Stimulated activated CD8-positive, alpha-beta memory T cell treated with anti-CD3 and anti-CD28 coated beads, Interleukin-4, amount 100 ng/mL, for 1 hour (primary cell): ENCODE measurements at places on chromosomes 12 and 14.

- no peak for DNase-seq
Measured at GRCh38 chr12:103547929-103548328, 39.1 kb upstream of the STAB2 start.

DNA sequence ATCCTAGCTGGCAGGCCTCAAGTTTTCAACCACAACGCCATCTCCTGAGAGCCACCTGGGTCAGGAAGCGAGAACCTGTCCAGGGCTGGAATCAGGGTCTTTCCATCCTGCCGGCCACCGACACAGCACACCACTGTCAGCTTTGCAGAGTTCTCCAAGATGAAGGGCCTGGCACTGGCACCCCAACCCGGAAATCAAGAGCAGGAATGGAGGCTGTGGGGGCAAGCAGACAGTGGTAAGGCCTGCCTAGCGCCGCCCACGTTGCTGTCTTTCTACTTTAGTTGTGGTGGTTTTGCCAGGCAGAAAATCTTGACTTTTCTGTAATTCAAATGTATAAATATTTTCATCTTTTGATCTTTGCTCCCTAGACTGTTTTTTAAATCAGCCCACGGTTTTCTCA lies 90.7 kb downstream of the ITPK1 start:
- DNase-seq = no peak

DNA sequence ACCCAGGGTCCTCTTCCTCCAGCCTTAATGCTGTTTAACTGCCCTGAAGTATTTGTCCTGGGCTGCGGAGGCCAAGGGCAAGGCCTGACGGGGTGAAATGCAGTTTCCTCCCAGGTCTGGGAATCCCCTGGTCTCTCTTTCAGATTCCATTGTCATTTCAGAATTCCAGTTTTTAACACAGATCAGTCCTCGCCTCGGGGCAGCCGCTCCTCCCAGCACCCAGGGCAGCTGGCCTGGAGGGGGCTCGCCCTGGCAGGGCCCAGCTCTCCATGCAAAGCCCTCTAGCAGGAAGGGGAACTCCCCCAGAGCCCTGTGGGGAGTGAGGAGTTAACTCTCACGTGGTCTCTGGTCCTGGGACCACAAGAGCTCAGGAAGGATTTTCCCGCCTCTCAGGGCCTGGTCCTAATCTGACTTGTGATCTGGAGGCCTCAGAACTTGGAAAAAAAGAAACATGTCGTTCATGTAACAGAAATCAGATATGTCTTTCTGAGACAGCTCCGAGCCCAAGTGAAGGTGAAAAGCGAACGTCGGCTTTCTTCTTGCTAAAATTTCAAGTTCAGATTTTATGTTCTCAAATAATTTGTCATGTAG lies 265.6 kb upstream of the SFSWAP start:
- no peak for DNase-seq

- DNase-seq = no peak
Measured at GRCh38 chr14:69087061-69087461, 65.9 kb downstream of the DCAF5 start.

GRCh38 chr14:89618330-89618708 lies 201.3 kb upstream of the FOXN3 start:
- no peak for DNase-seq

DNA sequence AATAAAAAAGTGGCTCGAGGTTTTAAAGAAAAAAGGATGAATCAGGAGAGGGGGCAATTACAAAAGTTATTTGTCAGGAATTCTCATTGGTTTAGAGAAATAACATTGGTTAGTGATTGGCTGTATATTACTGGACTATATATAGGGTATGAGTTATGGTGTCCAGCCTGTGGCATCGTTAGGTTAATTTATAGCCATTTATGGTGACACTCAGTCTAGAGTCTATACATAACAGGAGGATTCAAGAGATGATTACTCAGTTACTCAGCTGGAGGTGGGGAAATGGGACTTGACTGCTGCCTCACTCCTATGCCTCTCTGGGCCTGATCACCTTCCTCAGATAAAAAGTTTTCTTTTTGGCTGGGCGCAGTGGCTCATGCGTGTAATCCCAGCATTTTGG lies 25.6 kb upstream of the NFYB start:
- no peak for DNase-seq

DNA sequence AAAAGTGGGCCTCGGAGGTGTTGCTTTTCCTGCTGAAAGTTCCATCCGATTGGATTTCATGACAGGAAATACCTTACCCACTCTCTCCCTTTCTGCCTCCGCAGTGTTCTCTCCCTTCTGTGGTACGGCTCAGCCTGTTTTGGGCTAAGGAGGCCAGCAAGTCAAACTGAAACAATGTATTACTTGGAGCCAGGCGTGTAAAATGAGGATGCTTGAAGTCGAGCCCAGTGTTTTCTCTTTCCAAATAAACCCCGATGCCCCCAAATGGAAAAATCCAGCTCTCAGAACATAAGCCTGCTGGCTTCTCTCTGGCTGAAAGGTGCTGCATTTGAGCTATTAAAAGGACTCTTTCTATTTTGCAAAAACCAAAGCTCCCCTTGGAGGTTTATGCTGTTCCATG lies 124.7 kb downstream of the ZNF664 start:
- no peak for DNase-seq

GRCh38 chr12:49910331-49911212 lies 6.9 kb upstream of the FAIM2 start:
- no peak for DNase-seq

DNA sequence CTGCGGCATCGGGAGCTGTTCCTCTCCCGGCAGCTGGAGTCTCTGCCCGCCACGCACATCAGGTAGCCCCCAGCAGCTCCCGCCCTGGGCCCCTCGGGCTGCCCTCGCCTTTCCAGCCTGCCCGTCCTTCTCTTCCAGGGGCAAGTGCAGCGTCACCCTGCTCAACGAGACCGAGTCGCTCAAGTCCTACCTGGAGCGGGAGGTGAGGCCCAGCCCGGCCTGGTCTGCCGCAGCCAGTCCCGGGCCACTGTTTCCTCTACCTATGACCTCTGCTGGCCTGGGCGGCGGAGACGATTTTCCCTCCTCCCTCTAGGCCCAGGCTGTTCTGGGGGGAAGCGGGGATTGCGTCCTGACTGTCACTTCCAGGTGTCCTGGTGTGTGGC lies 24.5 kb upstream of the CRIP2 start:
- no peak for DNase-seq

DNA sequence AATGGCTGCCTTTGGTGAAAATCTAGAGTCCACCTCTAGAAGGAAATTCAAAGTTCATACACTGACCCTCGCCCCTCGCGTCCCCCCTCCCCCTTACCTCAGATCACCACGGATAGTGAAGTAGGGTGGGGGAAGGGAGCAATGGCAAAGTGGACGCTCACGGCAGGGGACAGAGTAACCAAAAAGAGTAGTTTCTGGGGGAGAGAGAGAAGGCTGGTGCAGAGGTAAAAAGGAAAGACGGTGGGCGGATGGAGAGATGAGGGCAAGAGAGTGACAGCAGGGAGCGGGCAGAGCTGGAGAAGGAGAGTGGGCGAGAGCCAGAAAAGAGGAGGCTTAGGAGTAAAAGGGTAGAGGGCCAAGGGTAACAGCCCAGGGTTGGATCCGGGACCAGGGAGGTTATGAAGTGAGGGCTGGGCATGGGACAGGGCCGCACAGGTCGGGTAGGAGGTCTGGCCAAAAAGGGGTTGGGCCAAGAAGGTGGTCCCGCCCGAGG lies 423 bp downstream of the ALDH6A1 start:
- DNase-seq = no peak

GRCh38 chr12:4143896-4144295 lies 129.7 kb upstream of the CCND2 start:
- DNase-seq = no peak

GRCh38 chr14:76829013-76829365 lies 2.8 kb downstream of the LRRC74A start:
- DNase-seq = no peak

- no peak for DNase-seq
Measured at GRCh38 chr12:25935355-25936144, 22.9 kb upstream of the RASSF8 start.

DNA sequence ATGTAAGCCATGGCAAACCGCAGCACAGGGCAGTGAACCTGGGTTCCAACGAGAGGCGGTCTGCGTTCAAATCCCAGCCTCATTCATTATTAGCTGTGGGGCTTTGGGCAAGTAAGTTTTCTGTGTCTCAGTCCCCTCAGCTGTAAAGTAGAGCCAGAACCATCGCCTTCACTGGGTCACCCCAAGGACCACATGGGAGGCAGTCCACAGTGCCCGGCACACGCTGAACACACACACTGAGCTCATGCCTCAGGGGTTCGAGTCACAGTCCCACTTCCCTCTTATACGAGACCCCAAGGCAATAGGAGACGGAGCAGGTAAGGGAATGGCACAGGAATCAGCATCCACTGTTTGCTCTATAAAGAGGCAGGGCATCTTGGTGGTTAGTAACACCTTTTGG lies 19.1 kb downstream of the LRTM2 start:
- DNase-seq = no peak

DNA sequence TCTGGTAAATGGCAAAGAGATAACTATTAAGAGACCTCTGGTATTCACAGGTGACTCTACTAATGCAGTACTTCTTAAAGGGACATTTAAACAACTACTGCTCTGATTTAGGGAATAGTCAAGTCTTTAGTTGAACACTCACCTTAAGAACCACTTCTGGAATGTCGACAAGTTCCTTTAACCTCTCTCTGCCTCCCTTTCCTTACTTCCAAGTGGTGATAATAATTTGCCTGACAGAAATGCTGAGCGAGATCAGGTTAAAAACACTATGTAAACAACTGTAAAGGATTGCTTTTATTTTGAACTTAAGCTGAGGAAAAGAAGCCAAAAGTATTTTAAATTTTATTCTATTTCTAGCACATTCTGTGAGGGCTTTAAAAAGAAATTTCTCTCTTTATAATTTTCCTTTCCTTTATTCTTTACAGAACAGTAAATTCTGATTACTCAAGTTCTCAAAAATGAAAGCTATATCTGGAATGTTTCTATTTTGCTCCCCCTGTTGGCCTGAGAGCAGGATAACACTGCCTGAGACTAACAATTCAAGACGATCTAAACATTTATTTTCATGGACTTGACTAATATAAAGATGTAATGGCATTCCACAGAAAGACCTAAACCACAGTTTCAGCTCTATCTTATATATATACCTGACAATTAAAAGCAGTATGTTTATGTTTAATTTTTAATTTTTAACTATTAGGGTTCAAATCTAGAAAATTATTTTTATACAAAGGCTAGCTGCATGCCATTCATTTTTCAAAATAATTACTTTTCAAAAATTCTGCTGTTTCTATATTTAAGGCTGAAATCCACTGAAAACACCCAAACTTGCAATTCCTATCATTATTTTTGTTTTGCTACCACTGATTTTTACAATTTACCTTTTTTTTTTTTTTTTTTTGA lies 29.2 kb downstream of the ZCCHC8 start:
- no peak for DNase-seq

DNA sequence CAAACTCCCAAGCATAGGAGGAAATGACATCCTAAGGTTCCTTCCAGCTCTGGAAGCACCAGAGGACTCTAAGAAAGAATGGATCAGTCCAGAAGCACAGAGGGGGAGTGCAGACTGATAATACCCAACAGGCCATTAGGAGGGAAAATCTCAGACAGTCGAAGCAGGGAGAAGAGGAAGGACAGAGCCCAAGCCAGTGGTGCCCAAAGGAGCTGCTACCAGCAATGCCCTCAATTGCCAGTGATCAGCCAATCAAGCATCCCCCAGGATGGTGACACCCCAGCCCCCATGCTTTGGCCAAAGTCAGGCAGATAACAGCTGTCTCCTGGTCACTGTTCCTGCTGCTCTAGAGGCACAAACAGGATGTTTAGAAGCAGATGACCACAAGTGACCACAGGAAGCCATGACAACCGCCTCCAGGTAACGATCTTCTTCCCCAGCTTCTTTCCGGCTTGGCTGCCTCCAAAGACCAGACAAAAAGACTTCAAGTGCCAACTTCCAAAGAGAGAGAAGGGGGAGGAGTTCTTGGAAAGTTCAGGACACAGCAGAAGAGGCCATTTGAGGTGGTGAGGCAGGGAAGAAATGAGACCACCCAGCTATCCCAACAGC lies 16.2 kb downstream of the PXN start:
- DNase-seq = no peak

DNA sequence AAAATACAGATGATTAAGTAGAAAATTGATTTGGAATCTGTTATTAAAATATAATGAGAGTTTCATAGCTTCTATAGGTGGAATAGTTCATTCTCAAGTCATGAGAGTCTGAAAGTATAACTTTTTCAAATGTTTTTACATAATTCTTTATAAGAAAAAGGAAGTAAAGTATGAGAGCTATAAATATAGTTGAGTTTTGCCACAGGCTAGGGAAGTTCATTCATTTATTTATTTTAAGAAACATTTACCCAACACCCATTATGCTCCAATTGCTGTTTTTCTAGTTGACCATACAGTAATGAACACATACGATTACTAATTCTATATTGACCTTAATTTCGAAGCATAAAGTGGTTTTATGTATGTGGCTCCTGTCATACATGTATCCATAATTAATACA lies 24.8 kb downstream of the LRRIQ1 start:
- DNase-seq = no peak

GRCh38 chr12:96235484-96235826 lies 41.3 kb downstream of the ELK3 start:
- no peak for DNase-seq

- no peak for DNase-seq
Measured at GRCh38 chr12:6333566-6333965, 8.3 kb downstream of the TNFRSF1A start.

GRCh38 chr12:111276146-111276545 lies 92.7 kb downstream of the PHETA1 start:
- DNase-seq = no peak

- DNase-seq = no peak
Measured at GRCh38 chr12:13973996-13974395, 7.4 kb downstream of the GRIN2B start.

DNA sequence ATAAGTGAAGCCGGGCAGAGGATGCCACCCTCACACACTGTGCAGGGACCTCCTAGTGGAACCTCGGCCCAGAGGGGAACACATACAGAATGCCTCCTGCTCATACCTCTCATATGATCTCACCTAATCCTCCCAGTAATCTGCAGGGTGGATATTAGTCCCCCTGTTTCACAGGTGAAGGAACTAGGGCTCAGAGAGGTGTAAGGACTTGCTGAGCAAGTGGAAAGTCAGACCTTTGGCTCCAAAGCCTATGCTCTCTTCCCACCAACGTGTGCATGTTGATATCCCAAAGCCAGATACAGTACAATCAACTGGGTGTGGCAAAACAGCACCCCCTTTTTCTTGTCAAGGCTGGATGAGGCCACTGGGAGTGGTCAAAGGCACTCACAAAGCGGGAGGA lies 4.2 kb downstream of the MYH6 start:
- no peak for DNase-seq

GRCh38 chr12:131147894-131148293 lies 194.2 kb downstream of the ADGRD1 start:
- no peak for DNase-seq

GRCh38 chr12:31582155-31582554 lies 8.8 kb downstream of the DENND5B start:
- no peak for DNase-seq

- DNase-seq = no peak
Measured at GRCh38 chr12:42104087-42104486, 40.6 kb downstream of the GXYLT1 start.

DNA sequence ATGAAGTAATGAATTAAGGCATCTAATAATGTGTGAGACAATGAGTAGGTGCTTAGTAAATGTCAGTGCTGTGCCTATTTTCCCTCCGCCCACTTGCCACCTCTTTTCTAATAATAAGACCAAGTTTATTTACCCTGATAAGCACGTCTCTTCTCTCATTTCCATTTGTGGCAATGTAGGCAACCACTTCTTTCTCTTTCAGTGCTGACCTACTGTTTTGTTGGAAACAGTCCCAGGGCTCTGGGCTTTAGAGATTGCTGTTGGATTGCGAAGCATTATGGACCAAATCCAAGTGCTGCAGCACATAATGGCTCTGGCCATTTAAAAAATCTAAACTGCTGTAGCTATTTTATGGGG lies 141.3 kb upstream of the PLEKHG7 start:
- DNase-seq = no peak

GRCh38 chr14:53376064-53376463 lies 222.9 kb upstream of the DDHD1 start:
- DNase-seq = no peak
